ENCODE measurements at places on chromosomes 12 and 14.

DNA sequence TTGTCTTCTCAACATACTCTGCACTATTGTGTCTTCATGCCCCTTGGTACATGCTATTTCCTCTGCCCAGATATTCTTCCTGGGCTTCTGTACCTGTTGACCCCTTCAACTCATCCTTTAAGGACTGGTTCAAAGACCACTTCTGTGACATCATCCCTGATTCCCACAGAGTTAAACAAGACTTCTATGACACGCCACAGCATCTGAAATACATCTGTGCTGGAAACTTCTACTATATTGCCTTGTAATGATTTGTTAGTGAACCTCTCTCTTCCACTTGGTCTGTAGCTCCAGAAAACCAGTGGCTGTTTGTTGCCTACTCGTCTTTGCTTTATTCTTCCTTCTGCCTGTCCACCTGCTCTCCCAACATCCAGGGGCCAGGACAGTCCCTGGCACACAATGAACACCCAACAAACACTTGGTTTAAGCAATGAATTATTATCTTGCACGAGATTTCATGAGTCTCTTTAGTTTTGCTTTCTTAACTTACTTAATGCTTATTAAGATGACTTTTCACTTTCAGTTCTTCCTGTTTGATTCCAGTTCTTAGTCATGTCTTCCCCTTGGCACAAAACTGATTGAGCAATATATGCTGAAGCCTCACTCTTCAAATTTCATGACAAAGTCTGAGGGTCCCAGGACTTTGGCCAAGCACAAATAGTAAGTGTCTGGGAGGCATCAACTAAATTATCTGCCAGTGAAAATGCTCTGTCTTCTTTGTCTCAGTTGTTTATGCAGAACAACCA, 485.9 kb downstream of the APAF1 start:
- DNase-seq, result no peak

DNA sequence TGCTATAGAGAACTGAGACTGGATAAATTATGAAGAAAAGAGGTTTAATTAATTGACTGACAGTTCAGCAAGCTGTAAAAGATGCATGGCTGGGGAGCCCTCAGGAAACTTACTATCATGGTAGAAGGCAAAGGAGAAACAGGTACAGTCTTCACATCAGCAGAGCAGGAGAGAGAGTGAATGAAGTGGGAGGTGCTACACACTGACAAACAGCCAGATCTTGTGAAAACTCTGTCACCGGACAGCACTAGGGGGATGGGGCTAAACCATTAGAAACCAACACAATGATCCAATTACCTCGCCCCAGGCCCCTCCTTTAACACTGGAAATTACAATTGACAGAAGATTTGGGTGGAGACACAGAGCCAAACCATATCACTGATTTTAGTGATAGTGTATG, 682.4 kb downstream of the SLC16A7 start:
- no peak for DNase-seq

DNA sequence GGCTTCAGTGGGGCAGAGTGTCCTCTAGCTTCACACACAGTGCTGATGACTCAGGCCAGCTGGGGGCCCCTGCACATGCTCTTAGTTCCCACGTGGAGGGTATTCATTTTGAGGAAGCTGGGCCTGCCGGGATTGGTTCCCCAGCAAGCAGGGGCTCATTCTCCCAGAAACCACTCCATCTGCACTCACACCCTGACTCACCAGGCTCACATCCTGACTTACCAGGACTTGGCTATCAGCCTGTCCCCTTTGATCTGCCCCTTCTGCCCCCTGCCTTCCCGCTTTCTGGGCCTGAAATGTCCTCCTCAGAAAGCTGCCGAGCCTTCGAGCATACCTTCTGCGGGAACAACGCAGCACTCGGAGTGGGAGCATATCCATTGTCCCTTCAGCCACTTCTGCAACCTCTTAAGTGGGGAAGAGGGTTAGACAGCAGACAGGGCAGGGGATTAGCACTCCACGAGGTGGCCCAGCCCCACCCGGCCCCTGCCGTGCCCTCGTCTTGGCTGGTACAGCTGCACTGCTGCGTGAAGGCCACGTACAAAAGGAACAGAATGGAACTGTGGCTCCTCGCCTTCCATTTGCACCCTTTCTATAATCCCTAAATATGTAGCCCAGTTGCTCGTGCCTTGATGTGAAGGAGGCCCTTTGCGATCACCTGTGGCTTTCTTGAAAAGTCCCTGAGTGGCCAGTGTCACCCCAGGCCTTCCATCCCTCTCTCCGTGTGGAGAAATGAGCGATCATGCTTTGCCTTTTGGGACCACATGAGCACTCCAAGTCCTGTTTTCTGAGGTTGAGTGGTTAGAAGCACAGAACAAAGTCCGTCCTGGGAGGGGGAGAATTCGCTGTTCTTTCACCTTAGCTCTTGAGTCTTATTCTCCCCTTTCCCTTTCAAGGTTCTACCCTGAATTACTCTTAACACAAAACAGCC, 26.1 kb downstream of the TPCN1 start:
- no peak for DNase-seq

DNA sequence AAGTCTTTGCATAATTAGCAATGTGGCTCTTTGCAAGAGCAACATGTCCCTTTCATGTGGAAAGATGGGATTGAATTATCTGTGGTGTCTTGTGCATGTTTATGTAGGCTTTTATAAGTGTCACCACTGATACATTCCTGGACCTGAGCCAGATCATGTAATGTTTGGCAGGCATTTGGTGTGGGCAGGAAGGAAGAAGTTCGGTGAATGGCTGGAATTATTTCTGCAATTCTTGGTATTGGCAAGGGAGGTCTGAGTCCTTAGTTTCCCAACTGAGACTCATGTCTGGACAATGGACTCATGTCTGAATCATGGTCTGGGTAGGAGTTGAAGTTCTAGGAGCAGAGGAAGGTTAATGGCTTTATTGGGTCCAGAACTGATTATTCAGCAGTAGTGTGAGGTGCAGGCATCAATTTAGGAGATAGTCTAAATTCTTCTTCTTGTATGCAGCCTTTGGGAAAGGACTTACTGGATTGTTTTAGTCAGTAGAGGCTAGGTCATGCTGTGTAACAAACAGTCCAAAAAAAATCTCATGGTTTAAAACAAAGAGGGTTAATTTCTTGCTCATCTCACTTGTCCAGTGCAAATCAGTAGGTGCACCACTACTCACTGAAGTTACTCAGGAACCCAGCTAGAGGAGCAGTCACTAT, 186.5 kb upstream of the LHX5 start:
- no peak for DNase-seq

- DNase-seq, result no peak
These were observed 393.3 kb upstream of the RPL10L start for GRCh38 chr14:47044841-47045240.

DNA sequence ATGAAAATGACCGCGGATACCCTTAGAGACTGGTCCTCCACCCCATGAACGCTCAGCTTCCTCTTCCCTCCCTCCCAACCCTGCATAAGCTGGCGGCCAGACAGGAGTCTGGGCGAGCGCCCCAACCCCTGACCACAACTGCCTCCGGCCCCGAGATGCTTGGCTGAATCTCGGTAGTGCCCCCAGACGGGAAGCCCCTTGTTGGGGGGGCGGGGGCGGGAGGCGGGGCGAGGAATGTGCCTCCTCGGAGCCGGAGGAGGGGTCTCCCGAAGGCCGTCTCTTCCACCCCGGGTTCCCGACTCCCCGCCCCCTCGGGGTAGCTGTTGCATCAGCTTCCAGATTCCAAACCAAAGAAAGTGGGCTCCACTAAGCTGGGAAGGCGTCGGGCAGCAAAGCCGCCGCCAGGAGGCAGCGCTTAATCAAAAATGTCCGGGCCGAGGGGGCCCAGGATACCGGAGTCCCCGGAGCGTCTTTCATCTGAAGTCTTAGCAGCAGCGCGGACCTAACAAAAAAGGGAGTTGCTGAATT, 7.1 kb upstream of the MRPL52 start:
- DNase-seq, result no peak

- DNase-seq, result no peak
These were observed 61.2 kb downstream of the STXBP6 start for GRCh38 chr14:24988760-24989159.

GRCh38 chr14:95434121-95434520, 82.3 kb downstream of the SYNE3 start:
- no peak for DNase-seq

DNA sequence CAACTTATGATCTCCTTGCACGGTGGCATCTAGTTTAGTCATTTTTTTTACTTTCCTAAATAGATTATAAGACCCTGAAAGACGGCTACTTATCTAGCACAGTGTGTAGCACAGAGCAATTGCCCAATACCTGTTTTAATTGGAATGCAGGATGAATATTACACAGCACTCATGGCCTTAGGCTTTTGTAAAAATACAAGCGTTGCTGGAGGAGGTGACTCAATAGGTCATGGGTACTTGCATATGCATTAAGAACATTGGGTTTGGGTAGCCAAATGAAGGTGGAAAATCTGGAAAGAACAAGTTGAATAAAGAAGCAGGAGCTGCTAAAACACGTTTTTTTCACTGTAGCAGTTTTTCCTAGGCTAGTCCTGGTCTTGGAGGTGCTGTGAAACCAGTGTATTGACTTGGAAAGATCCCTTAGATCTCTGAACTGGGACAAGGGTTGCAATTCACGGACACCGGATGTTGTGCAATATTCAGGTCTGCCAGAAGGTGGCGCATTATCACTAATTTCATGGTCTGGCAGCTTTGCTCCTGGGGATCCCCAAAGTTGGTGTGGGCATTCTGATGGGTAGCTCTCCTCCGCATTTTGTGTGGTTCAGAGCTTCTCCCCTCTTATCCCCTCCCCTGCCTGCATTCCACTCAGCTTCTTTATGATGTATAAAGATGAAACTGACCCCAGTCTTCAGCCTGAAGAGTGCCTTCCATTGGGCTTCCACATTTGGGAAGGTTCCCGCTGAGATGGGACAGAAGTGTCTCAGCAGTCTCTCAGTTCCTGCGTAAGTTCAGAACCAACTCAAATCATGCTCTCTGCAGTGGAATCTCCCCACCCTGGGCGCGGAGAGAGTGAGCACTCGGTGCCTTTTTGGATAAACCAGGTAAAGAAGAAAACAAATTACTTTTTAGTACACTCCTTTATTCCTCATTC, 278.3 kb downstream of the NRXN3 start:
- DNase-seq, result no peak

GRCh38 chr12:90515199-90516175, 439.5 kb downstream of the CCER1 start:
- no peak for DNase-seq

DNA sequence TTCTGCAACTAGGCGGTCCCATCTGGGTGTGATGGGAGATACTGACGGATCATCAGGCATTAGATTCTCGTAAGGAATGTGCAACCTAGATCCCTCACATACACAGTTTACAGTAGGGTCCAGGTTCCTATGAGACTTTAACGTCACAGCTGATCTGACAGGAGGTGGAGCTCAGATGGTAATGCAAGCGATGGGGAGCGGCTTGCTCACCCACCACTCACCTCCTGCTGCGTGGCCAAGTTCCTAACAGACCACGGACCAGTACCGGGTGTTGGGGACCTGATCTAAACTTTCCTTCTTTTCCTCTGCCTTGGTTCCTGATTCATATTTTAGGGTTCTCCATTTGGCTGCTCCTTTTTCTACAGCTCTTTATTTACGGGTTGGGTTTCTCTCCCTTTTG, 479.8 kb downstream of the BCAT1 start:
- DNase-seq, result no peak

DNA sequence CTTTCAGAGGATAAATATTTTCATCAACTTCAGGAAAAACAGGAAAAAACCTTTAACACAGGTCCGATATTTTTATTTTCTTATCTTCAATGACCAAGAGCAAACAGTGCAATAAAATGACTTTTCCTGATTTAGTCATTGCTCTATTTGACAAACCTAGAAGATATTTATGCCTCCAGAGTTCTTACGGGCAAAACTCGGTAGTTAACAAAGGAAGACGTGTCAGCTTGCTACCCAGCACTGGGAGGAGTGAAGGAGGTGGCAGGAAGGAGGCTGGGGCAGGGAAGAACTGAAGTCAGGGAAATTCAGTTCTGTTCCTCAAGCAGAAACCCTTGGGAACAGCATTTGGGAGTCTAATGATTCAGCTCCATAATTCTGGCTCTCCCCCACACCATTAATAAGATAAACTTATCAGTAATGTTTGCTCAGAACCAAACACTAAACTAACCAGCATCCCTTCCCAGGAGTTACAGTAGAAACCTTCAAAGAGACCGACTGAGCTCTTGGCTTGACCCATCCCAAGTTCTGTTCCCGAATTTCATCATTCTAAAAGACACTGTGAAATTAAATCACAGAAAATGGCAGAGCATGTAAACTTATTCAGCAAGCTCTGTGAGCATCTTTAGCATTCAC, 163.3 kb downstream of the APAF1 start:
- DNase-seq, result no peak

GRCh38 chr14:68292441-68293215, 473.0 kb downstream of the RAD51B start:
- no peak for DNase-seq

DNA sequence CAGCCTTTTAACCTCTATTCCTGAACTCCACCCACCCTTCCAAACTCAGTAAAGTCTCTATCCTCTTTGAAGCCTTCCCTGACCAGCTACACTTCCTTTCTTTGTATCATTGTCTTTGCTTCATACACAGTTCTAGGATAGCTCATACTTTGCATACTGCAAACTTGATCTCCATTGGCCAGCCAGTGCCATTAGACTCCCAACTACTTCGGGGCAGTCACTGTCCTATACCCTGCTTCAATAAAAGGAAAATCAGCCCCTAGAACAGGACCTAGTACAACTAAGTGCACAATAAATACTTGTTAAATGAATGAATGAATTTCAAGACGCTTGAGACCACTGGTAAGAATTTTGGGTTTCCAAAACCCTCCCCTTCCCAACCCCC, 521 bp upstream of the PIP4K2C start:
- no peak for DNase-seq

DNA sequence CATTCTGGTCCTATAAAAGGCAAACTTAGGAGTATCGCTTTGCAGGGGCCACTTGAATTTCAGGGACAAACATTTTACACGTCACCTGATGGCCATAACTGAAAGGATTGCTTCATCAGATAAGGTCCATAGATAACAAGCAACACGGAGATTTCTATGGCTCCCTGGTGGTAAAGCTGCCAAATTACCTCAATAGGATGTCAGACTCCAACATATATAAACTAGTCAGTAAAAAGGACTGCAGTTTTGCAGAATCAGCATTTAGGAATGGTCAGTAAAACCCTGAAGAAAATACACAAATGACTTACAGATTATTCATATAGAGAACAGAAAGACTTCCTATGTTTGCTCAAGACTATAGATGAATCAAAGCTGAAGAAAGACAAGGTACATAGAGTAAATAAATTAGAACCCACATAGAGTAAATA, 66.1 kb upstream of the GRIP1 start:
- DNase-seq, result no peak

DNA sequence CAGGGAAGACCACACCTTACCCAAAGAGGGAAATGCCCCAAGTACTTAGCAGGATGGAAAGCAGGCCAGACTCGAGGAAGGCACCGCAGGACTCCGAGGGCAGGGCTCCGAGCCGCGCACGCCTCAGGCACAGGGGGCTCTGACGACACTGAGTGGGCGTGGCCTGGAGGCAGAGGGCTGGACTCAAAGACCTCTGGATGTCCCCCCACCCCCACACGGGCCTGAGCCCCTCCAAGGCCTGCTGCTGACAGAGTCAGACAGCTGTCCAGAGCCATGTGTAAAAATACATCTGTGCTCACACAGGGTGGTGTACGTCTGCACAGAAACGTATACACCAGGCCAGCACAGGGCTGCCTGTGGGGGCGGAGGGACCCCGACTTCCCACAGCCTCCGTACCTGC, 1.4 kb downstream of the AKT1 start:
- DNase-seq, result no peak

- DNase-seq, result no peak
These were observed 227.4 kb downstream of the ALX1 start for GRCh38 chr12:85507456-85507855.

- DNase-seq, result no peak
These were observed 706.9 kb upstream of the STXBP6 start for GRCh38 chr14:25756876-25757275.

Measured in cerebellar nuclear complex (tissue), 1 donor.